ENCODE measurements at places on chromosomes 11 and 22.
A peak's percentile ranks its signal among the peaks of the same experiment; 100 is the strongest.

- peak; percentile 77 for ATAC-seq
Measured at GRCh38 chr11:16788141-16789062, 50.0 kb downstream of the C11orf58 start.

- ATAC-seq, result no peak
Measured at GRCh38 chr11:57359896-57360690, 20.9 kb downstream of the PRG3 start.

- ATAC-seq, result peak; percentile 73
Measured at GRCh38 chr22:20137671-20138416, 6.2 kb downstream of the ZDHHC8 start.

- ATAC-seq, result no peak
Measured at GRCh38 chr11:81829976-81830375, 903.7 kb downstream of the FAM181B start.

DNA sequence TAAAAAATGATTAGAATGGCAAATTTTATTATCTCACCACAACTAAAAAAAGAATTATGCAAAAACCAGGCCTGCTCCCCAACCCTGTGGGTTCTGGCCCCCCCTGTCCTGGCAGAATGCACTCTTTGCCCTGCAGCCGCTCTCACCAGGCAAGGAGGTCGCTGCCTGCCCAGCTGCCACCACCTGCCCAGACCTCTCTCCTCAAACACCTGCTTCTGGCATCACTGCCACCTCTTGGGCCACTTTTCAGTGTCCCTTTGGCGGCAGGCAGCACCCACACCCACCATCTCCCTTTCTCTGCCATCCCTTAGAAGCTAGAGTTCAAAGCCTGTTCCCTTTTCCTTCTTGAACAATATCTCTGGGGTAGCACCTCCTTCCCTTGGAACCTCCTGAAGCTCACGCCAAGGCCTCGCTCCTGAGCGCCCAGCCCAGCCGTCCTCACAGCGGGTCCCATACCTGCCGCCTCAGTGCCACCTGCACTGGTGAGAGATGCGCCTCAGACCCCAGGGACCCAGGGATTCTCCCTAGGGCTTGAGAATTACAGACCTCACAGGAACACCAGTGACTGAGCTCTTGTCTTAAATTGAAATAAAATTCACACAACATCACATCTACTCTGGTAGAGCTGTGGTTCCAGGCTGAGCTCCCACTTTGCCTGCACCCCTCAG lies 44.6 kb downstream of the SGSM3 start:
- ATAC-seq, result peak; percentile 25

DNA sequence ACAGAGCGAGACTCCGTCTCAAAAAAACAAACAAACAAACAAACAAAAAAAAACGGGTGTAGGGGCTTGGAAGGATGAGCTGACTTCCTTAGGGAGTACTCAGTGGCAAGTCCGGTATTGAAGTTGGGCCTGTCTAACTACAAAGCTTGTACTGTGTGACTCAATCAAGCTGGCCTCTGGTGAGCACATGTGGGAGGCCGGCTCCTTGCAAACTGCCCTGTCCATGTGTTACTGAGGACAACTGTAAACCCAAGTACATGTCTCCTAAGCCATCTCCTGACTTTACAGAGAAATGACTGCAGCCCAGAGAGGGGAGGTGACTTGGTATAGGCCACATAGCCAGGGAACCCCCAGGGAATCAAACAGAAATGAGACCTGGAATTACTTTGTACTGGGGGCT lies 11.6 kb downstream of the RIBC2 start:
- no peak for ATAC-seq

- ATAC-seq, result no peak
Measured at GRCh38 chr11:46421257-46421880, 29.8 kb upstream of the CHRM4 start.

GRCh38 chr11:64864135-64864472 lies 14.3 kb downstream of the EHD1 start:
- no peak for ATAC-seq

DNA sequence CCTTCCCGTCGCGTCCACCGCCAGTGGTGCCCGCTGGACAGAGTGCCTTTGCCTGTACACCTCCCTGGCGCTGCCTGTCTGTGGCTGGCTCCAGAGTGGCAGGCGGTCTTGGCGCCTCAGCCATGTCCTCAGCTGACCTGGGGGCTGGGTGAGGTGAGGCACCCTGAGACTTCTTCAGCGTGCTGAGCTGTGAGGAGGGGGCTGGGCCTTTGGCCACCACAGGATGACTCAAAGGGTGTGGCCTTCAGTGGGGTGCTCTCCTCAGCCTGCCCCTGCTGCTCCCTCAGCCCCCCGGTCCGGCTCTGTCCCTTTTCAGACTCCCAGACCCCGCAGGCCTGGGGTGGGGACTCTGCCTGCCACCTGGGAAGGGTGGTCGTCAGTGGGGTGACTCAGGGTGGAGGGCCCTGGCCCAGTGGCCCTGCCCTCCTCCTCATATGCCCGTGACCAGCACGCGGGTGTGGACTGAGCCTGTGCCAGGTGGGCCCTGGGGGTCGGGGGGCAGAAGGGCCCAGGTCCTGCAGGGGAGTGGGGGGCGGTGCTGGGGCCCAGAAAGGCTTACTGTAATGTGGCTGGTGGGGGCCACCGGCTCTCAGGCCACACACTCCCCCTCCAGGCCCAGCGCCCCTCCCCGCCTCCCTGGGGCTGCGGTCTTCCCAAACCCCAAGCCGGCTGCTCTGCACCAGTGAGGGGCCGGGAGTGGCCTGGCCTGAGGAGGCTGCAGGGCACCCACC lies 15.9 kb downstream of the CRELD2 start:
- no peak for ATAC-seq

GRCh38 chr11:44018829-44019228 lies 29.0 kb upstream of the ACCSL start:
- no peak for ATAC-seq

DNA sequence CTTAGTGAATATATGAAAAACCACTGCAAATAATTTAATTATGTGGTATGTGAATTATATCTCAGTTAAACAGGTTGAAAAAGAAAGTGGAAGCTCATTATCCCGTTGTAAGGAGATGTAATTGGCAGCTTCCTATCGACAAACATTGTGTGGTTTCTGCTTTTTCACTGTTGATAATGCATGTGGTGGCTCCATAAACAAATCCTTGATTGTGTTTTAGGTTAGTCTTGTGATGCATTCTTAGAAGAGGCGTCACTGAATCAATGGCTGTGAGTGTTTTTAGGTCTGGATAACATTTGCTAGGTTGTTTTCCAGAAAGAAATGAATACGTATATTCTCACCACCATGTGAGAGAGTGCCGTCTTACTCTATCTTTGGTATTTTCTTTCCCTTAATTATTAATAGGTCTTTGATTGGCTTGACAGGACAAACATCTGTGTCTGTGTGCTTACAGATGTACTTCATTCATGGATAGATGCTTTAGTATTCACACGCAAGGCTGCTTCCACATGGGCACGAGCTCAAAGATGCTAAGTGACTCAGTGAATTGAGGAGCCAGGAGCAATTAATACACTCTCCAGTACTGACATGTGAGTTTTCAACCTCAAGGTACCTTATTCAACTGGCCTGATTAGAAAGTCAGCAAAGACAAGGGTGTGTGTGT lies 166.7 kb downstream of the TBC1D22A start:
- no peak for ATAC-seq

- ATAC-seq, result no peak
Measured at GRCh38 chr22:49586873-49587272, 240.8 kb downstream of the BRD1 start.

GRCh38 chr22:25746012-25746373 lies 4.0 kb downstream of the MYO18B start:
- no peak for ATAC-seq

DNA sequence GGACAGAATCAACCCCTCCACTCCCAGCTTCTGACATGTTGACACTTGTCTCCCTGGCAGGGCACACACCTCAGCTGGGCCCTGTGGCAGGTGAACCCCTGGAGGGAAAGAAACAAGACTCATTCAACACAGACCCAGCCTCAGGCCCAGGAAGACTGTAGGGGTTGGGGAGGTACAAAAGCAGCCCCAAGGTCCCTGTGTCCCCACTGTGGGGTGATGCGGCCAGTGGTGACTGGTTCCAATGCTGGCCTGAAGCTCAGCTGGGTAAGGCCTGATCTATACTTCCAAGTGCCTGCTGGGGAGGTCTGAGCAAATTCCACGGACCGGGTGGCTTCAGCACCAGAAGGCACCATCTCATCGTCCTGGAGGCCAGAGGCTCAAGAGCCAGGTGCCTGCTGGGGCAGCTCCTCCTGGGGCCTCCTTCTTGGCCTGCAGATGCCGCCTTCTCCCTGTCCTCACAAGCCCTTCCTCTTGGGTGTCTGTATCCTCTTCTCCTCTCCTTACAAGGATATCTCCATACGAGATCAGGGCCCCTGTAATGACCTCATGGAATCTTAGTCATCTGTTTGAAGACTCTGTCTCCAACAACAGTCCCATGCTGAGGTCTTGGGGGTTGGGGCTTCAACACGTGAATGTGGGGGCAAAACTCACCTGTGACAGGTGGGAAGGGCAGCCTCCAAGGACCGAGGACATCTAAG lies 1492.1 kb downstream of the BRD1 start:
- no peak for ATAC-seq

DNA sequence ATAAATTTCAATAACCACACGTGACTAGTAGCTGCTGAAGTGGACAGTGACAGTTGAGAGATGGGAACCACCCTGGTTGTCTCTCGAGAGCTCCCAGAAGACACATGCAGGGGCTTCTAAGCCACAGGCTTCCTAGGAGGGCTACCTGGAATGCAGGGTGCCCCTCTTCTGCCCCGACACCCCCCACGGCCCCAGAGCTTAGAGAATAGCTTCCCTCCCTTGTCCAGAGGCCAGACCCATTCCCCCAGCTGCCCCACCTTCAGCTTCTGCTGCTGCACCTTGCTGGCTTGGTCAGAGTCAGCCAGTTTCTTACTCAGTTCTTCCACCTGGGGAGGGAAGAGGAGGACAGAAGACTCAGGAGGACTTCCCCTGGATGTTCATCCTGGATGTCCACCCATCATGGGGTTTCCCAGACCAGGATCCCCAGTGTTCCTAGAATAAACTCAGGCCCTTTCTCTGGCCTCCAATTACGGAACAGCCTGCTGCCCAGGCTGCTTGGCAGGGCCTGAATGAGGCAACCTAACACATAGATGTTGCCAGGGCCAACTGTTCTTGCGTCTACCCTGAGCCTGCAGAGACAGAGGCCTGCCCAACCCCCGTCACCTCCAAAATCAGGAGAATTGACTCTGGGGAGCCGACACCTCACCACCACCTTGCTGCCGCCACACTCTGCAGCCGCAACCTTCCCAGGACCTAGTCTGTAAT lies 12.0 kb downstream of the IL18BP start:
- no peak for ATAC-seq

DNA sequence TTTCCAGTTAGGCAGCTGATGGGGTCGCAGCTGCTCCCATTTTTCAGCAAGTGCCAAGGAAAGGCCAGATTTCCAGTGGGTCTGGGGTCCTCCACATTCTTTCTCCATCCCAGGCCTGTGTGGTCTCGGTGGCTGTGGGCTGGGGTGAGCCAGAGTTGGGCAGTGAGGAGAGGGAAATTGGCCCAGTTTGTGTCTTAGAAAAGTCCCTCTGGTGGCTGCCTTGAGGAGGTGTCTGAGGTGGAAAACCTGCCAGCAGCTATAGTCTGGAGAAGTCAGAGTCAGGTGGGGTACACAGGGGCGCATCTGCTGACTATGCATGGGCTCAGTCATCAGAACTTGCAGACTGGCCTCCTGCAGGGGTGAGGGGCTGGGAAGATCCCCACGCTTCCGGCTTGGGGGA lies 30.5 kb downstream of the MRGPRD start:
- ATAC-seq, result peak; percentile 40

DNA sequence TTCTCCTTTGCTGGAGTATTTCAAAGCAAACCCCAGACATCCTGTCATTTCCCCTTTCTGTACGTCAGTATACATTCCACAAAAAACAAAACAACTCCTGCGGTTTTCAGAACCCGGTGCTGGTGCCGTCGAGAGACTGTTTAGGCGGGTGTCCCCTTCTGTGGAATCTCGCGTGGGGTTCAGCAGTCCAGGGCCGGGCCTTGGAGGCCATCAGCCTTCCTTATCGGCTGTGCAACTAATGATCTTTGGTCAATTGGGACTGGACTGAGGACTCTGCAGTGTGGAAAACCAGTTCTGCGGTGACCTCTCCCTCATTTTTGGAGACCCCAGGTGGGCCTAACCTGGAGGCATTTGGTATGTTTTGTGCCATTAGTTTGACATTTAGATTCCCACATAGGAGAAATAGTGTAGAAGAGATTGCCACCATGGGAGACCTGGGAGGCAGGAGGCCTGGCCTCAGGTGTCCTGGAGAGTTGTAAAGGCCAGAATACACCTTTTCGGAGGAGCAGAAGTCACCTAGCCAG lies 84.4 kb downstream of the TBC1D22A start:
- ATAC-seq, result no peak

- ATAC-seq, result no peak
Measured at GRCh38 chr11:46047520-46047919, 73.7 kb downstream of the PHF21A start.

DNA sequence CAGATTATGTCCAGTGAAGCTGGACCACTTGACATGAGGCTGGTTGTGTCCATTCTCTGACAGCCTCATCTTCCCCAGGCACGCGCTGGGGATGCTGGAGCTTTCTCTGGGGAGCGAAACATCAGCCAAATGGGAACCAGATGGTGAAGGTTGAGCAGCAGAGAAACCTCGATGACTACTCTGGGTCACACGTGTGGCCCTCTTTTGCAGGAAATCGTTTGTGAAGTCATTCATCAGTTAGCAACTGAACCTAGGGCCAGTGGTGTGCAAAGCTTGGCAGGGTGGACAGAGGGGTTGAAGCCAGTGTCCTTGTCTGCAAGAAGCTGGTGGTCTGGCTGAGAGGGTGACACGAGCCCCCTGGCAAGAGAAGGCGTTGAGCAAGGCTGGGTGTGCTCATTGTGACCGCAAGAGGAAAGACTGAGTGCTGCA lies 109.8 kb downstream of the ZBTB16 start:
- ATAC-seq, result no peak
